ENCODE measurements at places on chromosomes 11 and 22.

DNA sequence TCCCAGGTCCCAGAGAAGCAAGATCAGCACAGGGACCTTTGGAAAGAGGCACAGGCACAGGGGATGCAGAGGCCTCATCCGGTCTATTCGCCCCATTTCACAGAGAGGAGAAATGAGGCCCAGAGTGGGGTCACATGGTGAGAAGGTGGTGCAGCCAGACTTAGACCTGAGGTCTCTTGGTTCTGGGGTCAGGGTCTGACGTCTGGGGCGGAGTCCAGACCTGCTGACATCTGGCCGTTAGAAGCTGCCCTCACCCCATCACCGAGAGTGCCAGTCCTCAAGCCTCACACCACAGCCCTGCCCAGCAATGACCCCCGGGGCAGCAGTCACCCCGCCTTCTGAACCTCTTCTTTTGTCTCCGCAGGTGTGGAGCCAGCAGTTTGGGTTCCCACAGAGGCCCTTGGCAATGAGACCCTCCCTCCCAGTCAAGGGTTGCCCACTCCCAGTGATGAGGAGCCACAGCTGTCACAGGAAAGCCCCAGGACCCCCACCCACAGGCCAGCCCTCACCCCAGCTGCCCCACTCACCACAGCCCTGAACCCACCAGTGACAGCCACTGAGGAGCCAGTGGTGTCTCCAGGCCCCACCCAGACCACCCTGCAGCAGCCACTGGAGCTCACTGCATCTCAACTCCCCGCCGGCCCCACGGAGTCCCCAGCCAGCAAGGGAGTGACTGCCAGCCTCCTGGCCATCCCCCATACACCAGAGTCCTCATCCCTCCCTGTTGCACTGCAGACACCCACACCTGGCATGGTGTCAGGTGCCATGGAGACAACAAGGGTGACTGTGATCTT is 62.4 kb downstream of the OTOG start:
- no peak for DNase-seq

DNA sequence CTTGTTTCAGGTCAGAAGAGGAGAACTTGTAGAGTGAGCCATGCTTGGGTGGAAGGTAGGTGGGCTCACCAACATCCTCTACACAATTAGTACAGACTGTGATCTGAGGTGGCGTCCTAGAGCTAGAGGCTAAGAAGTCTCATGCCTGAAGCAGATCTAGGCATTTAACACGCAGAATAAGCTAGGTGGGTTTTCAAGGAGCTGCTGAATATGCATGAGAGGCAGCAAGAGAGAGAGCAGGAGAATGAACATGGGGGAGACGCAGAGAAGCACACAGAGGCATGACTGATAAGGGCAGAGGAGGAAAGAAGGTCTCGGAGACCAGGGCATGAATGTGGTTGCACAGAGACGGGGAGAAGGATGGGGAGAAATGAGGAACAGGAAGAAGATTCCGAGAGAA is 36.8 kb upstream of the JAM3 start:
- no peak for DNase-seq

GRCh38 chr22:26072621-26073020 is 96.6 kb upstream of the SEZ6L start:
- no peak for DNase-seq

- no peak for DNase-seq
These were observed 195.2 kb downstream of the TRIM29 start for GRCh38 chr11:119942583-119943297.

Measured in activated CD8-positive, alpha-beta memory T cell treated with anti-CD3 and anti-CD28 coated beads for 1 hour (primary cell).